ENCODE measurements at places on chromosomes 12 and 14. TPM values are rescaled to one million over a fixed set of nuclear protein-coding genes. Genes with fewer than 3 reads are reported as not detected.
A peak's percentile ranks its signal among the peaks of the same experiment; 100 is the strongest.

- DNase-seq, result no peak
These were observed 292.9 kb downstream of the MED13L start for GRCh38 chr12:115984616-115985015.

- DNase-seq, result no peak
These were observed 7.7 kb downstream of the CBX5 start for GRCh38 chr12:54272214-54272613.

DNA sequence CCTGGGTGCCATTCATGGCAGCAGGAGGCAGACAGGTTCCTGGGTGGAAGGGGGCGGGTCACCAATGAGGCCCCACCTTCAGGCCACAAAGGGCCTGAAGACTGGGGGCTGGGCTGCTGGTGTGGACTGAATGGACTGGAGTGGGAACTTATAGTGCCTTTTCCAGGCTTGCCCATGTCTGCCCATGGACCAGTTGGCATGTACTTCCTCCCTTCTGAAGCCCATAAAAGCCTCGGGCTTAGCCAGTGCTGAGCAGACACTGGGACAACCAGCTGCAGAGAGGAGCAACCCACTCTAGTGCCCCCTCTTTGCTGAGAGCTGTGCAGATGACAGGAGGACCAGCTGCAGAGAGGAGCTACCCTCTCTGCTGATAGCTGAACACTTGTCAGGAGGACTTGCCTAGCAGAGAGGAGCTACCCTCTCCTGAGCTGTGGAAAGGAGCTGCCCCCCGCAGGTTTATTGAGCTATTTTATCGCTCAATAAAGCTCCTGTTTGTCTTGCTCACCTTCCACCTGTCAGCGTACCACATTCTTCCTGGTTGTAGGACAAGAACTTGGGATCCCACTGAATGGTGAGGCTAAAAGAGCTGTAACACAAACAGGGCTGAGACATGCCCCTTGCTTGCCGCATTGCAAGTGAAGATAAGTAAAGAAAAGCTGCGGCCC, 34.0 kb downstream of the APAF1 start:
- DNase-seq, result no peak

The CD163L1 gene
- 11.4 TPM for total RNA-seq

DNA sequence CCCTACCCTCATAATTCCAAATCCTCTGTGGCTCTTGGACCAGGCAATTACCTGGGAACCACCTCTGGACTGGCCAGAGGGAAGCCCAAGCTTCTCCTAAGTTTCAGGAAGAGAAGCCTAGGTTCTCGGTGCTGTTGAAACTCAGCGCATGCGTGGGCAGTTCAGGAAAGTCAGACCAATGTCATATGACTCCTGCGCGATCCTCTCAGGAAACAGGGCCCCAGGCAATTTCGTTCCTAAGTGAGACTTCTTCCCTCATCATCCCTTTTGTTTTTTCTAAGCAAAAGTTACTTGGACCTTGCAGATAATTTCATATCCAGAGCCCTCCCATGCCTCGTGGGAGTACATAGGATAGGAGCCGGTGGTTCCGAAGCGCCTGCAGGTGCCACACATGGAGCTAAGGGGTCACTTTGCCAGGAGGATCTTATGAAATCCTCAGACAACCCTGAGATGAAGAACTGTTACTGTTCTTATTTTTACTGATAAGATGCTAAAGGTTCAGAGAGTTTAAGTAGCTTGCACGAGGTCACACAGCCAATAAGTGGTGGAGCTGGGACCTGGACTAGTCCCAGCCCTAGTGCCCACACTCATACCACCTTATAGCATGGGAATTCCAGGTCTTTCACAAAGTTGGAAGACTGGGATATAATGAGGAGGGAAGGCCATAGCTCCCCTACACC, 168.2 kb downstream of the ZFP36L1 start:
- no peak for DNase-seq

DNA sequence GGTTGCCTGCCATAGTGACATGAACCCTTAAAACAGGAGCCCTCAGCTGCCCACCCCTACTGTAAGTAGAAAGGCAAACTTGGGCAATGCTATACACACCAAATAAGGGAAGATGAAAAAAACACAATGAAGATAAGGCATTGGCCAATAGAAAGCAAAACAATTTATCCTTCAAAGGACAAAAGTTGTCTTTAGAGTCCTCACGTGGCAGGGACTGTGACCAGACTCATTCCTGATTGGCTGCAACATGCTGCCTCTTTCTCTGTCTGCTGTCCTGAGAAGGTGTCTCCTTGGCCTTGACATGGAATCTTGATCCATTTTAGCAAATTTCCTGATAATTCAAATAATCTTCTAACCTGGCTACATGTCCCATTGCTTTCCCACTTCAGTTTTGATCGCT, 131.9 kb downstream of the GPR135 start:
- DNase-seq, result no peak

The KLHL33 gene
- total RNA-seq, result 0.42 TPM

DNA sequence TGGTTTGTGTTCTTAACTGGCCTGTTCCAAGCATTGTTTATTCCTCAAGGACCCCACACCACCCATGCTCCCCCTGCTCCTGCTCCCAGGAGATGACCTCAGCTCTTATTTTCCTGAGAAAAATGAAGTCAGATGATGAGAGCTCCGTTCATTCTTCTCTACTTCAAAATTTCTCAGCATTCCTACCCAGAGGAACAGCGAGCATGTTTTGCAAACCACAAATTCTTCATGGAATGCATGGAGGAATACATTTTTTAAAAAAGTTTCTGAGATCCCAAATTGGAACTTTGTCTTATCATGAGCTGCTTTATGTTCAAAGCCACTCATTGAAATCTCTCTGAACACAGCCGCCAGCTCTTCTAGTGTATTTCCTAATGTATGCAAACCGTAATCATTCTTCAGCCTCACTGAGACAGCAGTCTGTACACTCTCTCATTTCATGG, 44.9 kb downstream of the SYNE2 start:
- no peak for DNase-seq

GRCh38 chr12:82019533-82019932, 260.4 kb upstream of the PPFIA2 start:
- no peak for DNase-seq

- no peak for DNase-seq
These were observed 1.3 kb downstream of the ESYT1 start for GRCh38 chr12:56129206-56129941.

GRCh38 chr12:56120158-56120846, 2.2 kb downstream of the ZC3H10 start:
- no peak for DNase-seq

GRCh38 chr12:19223695-19224094, 94.2 kb downstream of the PLEKHA5 start:
- DNase-seq, result no peak

- DNase-seq, result no peak
These were observed 15.7 kb downstream of the SMCO2 start for GRCh38 chr12:27462151-27462694.

The KIAA0586 gene
- total RNA-seq, result 28.5 TPM

The DUSP6 gene
- 50.2 TPM for total RNA-seq

GRCh38 chr12:81809829-81810595, 50.9 kb upstream of the PPFIA2 start:
- DNase-seq, result no peak

GRCh38 chr14:52305014-52305413, 9.1 kb upstream of the PTGER2 start:
- DNase-seq, result no peak

The OVCH1 gene
- 1.9 TPM for total RNA-seq

The RNASE7 gene
- not detected for total RNA-seq

DNA sequence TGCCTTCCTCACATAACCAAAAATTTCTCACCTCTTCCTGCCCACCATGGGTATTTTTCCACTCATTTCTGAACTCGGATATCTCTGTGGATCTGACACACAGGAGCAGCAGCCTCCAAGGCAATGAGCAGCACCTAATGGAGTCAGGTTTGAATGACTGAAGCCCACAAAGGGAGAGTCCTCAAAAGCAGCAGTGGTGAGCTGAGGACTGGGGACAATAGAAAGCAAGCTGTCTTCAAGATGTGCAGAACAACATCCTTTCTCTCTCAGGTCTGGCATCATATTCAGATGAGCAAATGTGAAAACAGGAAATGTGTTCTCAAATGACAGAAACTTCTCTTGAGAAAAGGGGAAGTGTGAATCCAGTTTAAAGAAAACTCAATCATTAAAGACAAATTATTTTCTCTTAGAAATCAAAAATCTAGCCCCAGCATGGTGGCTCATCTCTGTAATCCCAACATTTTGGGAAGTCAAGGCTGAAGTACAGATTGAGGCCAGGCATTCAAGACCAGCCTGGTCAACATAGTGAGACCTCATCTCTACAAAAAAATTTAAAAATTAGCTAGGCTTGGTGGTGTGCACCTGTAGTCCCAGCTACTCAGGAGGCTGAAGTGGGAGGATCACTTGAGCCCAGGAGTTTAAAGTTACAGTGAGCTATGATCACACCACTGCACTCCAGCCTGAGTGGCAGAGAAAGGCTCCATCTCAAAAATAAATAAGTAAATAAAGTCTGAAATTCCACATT, 54.2 kb downstream of the C12orf42 start:
- no peak for DNase-seq

GRCh38 chr12:27769142-27769673, 10.8 kb upstream of the KLHL42 start:
- DNase-seq, result no peak

GRCh38 chr12:54631551-54631950, 3.1 kb downstream of the LACRT start:
- no peak for DNase-seq

DNA sequence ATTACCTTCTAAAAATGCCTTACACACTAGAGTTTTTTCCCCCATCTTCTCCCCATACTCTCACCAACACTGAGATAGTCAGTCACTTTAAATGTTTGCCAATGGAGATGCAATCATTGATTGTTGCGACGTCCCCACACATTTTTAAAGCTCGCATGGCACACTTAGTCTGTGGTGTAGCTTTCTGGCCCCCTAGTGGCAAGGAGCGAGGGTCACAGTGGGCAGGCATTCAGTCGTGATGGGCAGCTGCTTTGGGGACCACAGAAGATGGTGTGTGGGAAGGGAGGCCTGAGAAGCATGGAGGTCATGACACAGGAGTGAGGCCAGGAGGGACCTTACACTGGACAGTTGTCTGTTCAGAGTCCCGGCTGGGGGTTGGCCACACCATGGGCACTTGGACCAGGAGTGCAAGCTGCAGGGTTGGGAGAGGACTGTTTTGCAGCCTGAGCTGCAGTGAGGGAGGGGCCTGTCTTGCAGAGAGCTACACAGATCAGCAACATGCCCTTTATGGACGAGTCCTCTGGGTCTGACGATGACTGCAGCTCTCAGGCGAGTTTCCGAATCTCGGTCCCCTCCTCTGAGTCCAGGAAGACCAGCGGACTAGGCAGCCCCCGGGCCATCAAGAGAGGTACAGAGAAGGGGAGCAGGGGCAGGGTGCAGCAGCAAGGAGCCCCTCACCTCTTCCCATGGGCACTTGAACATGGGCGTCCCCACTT, 28.6 kb downstream of the PIGH start:
- peak; percentile 63 for DNase-seq

- DNase-seq, result no peak
These were observed 49.1 kb downstream of the R3HDM2 start for GRCh38 chr12:57381693-57382220.

GRCh38 chr14:104433401-104434213, 146.0 kb upstream of the C14orf180 start:
- no peak for DNase-seq

- DNase-seq, result no peak
These were observed 13.5 kb upstream of the TNFAIP2 start for GRCh38 chr14:103109535-103110441.

The KCNC2 gene
- total RNA-seq, result 75.3 TPM

GRCh38 chr12:130636370-130636769, 79.7 kb downstream of the RIMBP2 start:
- DNase-seq, result no peak

DNA sequence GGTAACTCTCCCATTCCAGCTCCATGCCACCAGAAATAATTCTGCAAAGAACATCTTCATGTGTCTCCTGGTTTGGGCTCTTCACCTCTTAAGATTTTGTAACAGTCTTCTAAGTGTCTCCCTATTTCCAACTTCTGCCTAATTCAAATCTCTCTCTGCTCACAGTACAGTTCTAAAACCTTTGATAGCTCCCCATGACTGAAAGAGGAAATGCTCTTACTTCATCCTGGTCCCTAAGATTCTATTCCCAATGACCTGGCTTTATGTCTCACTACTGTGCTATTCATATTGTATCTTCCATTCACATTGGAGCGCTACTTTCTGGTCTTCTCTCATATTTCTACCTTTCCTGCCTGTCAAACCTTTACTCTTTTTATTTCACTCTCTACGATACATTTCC, 1.6 kb downstream of the AMN1 start:
- DNase-seq, result no peak

- no peak for DNase-seq
These were observed 39.2 kb downstream of the BCL11B start for GRCh38 chr14:99232714-99233214.

The BICDL1 gene
- 54.5 TPM for total RNA-seq

The TMEM179 gene
- total RNA-seq, result 91.4 TPM

The TEX52 gene
- total RNA-seq, result not detected

The PKP2 gene
- 5.4 TPM for total RNA-seq

GRCh38 chr12:68794653-68795251, 13.2 kb upstream of the MDM2 start:
- DNase-seq, result no peak

All from dorsolateral prefrontal cortex (tissue), 122 donors.